ENCODE measurements at places on chromosomes 7 and 10.
A peak's percentile ranks its signal among the peaks of the same experiment; 100 is the strongest.

- DNase-seq = no peak
These were observed 30.4 kb upstream of the OTUD1 start for GRCh38 chr10:23408330-23408976.

- DNase-seq = no peak
These were observed 162.8 kb downstream of the CYP26A1 start for GRCh38 chr10:93236393-93237040.

GRCh38 chr10:127919418-127920271, 12.7 kb downstream of the PTPRE start:
- DNase-seq = peak; percentile 25

DNA sequence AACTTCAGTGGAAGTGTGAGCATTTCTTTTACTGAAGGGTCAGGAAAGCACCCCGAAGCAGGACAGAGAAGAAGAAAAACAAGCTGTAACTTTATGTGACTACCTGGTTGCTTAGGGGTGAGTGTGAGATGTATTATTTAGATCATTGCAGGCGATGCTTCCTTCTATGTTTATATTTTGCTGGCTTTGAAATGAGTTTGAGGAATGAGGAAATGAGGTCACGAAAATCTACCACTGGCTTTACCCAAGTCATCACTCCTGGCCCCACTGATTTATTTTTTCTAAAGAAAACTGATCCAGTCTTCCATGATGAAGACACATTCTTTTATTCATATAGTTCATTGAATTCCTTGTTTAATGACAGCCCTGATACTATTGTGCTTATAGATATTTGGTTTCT, 716.6 kb upstream of the FZD8 start:
- DNase-seq = no peak

DNA sequence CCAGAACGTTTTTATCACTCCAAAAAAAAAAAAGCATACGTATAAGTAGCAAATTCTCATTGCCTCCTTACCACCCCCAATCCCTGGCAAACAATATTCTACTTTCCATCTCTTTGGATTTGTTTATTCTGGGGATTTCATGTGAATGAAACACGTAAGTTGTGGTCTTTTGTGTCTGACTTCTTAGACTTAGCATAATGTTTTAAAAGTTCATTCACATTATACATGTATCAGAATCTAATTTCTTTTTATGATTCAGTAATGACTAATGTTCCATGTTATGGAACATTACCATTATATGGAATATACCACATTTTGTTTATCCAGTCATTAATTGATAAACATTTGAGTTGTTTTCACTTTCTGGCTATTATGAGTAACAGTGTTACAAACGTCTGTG, 12.5 kb upstream of the KLHL7 start:
- DNase-seq = no peak

DNA sequence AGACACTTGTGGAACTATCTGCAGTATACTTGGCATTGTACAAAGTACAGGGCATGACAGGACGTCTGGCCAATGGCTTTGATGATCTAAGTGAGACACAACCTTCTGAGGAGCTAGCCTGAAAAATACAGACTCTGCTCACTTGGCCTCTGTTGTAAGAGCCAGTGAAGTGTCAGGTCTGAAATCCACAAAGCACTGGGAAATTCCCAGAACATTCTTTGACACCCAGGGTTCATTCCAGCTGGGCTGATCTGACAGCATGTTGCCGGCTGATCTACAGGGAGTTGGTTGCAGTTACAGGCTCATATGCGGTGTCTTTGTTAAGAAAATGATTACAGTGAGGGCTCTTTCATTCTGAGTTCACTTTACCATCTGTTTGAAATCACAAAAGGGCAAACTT, 354.6 kb downstream of the PHF14 start:
- no peak for DNase-seq

DNA sequence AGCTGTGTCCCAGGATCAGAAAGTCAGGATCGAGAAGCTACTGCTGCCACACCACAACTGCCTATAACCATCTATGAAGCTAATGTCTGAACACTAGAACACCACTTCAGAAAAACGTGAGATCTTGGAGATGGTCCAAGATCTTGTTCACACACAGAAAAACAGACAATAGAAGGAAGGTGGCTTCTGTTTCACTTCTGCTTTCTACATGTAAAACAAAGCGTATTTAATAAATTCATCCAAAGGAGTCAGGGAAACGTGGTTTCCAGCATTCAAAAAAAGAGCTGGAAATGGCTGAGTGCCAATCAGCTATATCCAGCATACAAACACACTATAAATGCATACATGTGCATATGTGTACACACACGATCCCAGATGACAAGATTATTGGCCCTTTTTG, 70.2 kb upstream of the CCDC71L start:
- no peak for DNase-seq

GRCh38 chr10:12348870-12349628, at the start of gene CAMK1D:
TSS of gene CAMK1D (plus strand) at chr10:12349547.
- DNase-seq = peak; percentile 26

DNA sequence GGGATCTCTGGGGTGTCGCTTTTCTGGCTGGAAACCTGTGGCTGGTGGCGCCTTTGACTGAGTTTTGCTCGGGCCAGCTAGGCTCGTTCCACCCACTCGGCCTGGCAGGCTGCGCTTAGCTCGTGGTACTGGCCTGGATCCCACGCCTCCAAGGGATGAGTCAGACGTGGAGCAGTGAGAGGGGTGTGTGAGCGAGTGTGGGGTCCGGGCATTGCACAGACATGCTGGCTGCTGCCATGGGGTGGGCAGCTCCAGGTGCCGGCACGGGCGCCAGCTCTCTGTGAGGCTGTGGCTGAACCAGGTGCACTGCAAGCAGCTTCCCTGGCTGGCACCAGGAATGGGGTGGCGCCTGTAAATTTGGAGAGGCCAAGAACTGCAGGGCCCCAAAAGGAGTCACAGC, 63.1 kb upstream of the CACNA2D1 start:
- DNase-seq = no peak

- DNase-seq = no peak
These were observed 78.5 kb downstream of the CDK14 start for GRCh38 chr7:90674625-90675024.

DNA sequence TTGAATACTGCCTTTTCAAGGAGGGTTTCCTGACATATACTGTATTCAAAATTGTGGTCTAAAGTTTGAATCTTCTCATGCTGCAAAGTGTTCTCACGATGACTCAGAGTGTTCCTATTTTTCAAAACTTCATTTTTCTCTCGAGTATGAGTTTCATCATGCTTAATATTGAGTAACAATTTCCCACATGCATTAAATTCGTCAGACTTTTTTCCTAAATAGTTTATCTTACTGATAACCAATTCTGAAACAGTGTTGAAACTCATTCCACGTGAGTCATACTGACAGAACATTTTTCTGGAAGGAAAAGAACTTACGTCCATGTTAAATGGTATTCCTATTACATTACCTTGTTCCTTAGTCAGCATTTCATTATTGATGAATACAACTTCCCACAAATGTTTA, 44.1 kb downstream of the ZNF33B start:
- DNase-seq = no peak

DNA sequence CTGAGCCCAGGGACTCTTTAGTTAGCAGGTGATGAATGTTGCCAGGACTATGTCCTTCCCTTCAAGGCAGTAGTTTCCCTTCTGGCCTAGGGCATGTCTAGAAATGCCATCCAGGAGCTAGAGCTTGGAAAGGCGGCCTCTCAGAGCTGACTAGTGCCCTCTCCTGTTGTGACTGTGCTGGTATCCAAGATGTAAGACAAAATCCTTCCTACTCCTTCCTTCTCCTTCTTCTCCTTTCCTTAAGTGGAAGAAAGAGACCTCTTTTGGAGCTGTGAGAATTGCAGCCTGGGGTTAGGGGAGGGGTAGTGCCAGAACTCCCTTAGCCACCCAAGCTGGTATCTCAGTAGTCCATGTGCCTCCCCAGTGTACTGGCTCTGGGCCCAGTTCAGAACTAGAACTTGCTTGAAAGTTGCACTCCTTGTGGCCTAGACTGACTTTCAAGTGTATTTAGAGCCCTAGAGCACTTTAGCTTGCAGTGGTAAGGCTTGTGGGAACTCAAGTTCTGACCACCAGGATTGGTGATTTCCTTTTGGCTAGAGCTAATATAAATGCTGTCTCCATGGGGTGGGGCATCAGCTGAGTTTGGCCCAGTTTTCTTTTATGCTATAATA, 118.8 kb downstream of the NPSR1 start:
- no peak for DNase-seq

DNA sequence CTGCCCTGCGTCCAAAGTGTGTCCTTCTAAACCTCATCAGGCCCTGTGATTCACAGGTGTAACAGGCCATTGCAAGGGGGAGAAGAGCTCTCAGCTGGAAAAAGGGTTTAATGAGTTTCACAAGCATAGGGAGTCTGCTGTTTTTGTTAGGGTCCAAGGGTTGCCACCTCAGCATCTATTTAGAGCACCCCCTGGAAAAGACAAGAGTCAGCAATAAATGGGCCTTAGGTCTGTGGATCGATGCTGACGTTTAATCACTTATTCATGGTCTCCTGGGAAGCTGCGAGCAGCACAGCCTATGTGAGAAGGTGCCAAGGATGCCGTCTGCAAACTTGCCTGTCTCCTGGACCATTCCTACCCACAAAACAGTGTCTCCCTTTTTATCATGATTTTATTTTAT, 78.4 kb upstream of the BAIAP2L1 start:
- DNase-seq = no peak

- DNase-seq = no peak
These were observed 29.2 kb downstream of the COPG2 start for GRCh38 chr7:130639388-130639787.

GRCh38 chr10:29512425-29512974, 122.3 kb downstream of the SVIL start:
- no peak for DNase-seq

- no peak for DNase-seq
These were observed 32.2 kb upstream of the TRIL start for GRCh38 chr7:28990200-28990960.

- no peak for DNase-seq
These were observed 10.1 kb downstream of the AVPI1 start for GRCh38 chr10:97676770-97677581.

DNA sequence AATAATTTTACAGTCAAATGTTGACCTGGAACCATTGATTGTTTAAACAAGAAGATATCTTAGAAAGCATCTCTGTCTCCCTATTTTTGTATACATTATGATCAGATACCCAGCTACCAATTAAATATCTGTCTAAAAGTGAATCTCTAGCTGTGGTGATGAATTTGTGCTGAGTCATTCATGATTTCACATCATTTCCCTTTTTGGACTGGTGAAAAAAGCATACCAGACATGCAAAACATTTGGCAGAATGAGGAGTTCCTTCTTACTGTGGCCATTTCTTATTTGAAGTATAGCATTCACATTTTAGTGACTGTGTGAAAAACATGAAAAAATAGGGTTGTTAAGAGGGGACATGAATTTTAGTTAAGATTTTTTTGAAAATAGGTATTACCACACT, 98.0 kb upstream of the GATA3 start:
- DNase-seq = no peak

- DNase-seq = no peak
These were observed 86.9 kb upstream of the SLC26A5 start for GRCh38 chr7:103532955-103533354.

DNA sequence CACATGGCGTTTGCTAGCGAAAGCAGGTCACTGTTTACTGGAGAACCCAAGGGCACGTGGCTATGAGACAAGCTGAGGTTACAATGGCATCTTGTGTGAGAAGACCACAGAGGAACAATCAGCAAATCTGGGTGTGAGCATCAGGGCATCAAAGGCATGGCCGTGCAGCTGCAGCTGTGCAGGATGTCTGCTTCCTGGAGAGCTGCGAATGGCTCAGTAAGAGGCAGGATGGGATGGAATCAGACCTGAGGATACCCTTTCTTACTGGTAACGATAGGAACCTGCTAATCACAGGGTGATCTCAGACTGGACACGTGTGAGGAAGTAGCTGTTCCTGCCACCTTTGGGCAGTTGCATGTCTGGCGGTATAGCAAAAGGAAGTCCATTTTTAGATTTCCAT, 119.5 kb downstream of the RNF216 start:
- no peak for DNase-seq

DNA sequence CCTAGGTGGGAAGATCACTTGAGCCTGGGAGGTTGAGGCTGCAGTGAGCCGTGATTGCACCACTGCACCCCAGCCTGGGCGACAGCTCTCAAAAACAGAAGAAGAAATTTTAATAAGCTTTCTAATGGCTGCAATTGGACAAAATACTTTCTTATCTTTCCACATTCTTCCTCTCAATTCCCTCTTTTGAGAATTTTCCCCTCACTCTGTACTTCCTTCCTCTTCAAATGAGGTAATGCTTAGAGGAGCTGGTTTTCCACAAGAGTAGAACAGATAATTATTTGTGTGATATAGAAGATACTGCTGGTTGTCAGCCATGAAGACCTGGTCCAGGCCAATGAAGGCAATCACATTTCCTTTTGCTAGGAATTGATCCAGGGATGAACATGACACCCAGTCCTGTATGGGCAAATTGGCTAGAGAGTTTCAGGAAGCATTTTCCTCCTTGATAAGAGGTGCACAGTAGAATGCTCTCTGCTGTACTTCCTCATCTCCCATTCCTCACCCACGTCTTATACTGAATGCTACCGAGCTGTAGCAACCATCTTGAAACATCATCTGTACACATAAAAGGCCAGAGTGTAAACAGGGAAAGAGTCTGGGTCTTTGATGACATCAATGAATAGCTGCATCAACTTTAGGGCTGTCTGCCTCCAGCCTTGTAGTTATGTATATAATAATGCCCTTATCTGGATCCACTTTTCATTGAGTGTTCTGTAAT, 103.9 kb downstream of the CDK6 start:
- DNase-seq = no peak

GRCh38 chr10:25017661-25018060, 1.2 kb downstream of the THNSL1 start:
- DNase-seq = no peak

GRCh38 chr7:41977151-41977651, 259.8 kb downstream of the GLI3 start:
- DNase-seq = peak; percentile 6

GRCh38 chr7:117505238-117505637, 25.4 kb downstream of the CFTR start:
- no peak for DNase-seq

DNA sequence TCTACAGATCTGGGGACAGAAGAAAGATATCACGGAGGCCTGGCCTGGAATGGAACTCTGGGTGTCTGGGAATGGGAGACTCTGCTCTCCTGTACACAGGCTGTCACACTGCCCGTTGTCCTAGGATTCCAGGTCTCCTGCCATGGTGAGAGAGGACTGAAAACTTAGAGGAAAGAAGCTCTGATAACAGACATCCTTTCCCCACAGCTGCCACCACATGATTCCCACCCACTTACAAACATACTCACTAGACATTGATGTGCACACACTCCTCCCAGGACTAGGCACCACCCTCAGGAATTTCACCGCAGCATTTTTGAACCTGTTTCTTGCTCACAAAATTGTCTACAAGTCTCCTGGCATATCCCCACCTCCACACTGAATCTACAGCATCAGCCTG, 5.7 kb downstream of the ZNF92 start:
- DNase-seq = no peak

DNA sequence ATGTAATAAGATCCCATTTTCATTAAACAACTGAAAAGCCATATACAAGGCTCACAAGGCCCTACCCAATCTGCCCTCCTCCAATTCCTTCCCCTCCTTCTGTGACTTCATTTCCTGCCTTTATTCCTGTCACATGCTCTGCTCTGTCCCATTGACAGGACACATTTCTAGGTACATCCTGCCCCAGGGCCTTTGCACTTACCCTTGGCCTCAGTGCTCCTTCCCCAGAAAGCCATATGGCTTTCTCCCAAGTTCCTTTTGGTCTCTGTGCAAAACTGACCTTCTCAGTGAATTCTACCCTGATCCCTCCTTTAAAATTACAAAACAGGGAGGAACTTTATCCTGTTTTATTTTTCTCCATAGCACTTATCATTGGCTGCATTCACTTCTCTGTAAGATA, 40.0 kb downstream of the KCNMA1 start:
- no peak for DNase-seq

- no peak for DNase-seq
These were observed 1.6 kb downstream of the DNMBP start for GRCh38 chr10:100008142-100008522.

All from NCI-H526 (cell line).